ENCODE measurements at places on chromosomes 2 and 18.

DNA sequence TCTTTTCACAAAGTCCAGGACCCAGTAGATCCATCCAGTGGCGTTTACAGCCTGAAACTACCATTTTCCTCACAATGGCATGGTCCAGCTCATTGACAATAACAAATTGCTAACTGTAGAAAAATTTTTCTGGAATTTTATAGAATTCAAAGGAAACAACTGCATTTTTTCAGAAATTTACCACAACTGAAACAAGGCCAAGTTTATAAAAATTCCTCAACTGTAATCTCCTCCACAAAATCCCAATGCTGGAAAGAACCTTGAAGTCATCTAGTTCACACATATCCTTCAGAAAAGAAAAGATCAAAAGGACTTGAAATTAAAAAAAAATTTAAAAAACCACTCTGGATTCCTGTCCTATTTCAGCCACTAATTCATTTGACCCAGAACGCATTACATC lies 226.0 kb upstream of the CTAGE1 start:
- no peak for DNase-seq

DNA sequence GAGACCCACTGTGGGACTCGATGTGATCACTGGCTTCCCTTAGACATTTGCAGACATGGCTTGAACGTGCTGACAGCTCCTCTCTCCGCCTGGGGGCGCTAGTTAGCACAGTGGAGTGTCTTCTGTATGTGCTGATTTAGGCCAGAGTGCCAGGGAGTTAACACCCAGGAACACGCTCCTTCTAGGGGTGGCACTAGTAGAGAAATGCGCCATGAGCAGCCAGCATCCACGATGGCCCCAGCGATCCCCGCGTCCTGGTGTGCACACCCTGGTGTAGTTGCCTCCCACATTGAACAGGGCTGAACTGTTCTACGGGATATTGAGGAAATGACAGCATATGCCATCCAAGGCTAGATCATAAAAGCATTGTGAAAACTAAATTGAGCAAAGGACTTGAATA lies 11.4 kb upstream of the NMUR1 start:
- no peak for DNase-seq

- no peak for DNase-seq
Observed at GRCh38 chr2:29753671-29754444, 167.5 kb downstream of the ALK start.

- no peak for DNase-seq
Observed at GRCh38 chr2:191318037-191318728, 73.0 kb downstream of the MYO1B start.

DNA sequence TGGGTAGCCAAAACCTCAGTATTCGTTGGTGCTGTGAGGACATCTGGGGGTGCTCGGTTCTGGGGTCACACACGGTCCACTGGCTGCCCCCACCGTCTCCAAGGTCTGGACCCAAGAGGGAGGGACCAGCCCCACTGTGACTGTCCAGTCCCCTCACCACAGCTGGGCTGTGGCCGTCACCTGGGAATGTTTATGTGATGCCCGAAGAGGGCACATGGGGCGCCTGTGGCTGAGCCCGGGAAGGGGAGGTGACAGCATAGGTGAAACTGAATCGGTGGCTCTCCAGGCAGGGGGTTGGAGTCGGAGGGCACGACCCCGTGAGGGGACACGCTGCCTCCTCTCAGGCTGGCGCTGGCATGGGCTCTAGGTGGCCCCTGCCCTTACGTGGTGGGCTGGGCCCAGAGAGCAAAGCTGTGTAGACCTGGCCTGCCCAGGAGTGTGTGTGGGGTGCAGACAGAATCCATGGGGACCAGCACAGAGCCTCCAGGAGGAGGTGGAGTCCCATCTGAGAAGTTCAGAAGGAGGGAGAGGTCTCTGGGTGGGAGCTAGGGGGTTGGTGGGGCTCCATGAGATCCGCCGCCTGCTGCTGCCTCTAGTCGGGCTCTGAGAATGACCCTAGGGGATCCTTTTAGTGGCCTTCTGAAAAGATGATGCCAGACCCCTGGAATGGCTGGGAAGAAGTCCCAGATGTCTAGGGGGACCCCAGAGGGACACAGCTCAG lies 1.8 kb downstream of the BOK start:
- no peak for DNase-seq

GRCh38 chr2:32688541-32688940 lies 60.7 kb downstream of the TTC27 start:
- DNase-seq, result no peak

GRCh38 chr2:10964052-10964790 lies 52.5 kb downstream of the KCNF1 start:
- no peak for DNase-seq

GRCh38 chr2:129892360-129892759 lies 87.1 kb upstream of the RAB6C start:
- no peak for DNase-seq

GRCh38 chr18:47899107-47899840 lies 31.2 kb downstream of the SMAD2 start:
- no peak for DNase-seq

- DNase-seq, result no peak
Observed at GRCh38 chr2:236706288-236706687, 136.7 kb downstream of the ACKR3 start.

DNA sequence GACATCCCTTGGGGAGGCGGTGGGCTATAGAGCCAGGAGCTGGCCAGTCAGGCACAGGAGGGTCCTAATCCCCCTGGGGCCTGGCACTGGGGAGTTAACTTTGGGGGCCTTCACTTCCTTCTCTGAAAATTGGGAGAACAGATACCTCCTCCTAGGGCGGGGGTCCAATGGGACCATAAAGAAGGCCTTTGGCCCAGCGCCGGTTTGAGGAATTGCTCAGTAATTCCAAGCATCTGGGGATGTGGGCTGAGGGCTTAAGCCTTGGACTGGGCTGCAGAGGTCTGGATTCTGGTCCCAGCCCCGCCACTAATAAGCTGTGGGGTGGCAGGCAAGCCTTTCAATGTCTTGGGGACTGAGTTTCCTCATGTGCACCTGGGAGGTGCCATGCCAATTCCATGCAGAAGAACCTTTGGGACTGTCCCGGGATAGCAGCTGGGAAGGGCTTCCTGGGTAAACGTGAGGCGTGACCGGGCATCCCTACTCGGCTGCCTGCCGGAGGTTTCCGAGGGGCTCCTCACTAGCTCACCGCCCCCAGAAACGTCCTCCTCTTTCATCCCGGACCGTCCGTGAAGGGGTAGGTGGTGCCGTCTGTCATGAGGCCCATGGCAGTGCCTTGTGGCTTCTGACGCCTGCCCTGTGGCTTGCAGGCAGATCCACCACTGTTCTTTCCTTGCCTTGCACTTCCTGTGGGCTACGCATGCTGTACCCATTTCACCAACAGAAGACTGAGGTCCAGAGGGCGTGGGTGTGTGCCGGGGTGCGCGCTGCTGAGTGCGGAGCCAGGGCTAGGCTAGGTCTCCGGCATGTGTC lies 67.4 kb upstream of the HPCAL1 start:
- no peak for DNase-seq

GRCh38 chr2:29011418-29012060 lies 30.4 kb downstream of the TOGARAM2 start:
- peak; percentile 27 for DNase-seq

DNA sequence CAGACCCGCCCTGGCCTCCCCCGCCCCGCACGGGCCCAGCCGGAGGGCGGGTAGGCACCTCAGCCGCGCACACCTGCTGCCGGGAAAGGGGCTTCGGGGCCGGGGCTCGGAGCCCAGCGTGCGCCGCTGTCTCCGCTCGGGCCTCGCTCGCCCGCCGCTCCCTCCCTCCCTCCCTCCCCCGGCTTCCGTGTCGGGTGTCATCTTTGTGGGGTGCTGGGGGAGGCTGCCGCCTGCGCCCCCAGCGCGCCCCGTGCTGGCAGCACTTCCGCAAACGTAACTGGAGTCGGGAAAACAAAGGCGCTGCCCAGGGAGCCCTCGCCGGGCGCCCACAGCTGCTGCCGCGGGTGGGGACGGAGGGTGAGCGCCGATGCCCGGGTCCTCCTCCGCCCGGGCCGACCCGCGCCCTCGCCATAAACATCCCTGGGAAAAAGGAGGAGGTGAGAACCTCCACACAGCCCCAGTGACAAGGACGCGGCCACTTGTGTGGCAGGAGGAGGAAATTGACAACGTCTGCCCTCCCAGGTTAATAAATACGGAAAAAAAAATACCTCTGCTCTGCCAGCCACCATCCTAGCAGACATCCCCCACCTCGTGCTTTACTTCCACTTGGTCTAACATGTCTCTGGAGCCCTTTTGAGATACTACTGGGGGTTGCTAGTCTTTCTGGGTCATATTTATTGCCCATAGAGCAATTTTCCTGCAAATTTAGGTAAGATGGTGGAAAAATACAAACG lies 550 bp downstream of the MFSD6 start:
- peak; percentile 30 for DNase-seq

DNA sequence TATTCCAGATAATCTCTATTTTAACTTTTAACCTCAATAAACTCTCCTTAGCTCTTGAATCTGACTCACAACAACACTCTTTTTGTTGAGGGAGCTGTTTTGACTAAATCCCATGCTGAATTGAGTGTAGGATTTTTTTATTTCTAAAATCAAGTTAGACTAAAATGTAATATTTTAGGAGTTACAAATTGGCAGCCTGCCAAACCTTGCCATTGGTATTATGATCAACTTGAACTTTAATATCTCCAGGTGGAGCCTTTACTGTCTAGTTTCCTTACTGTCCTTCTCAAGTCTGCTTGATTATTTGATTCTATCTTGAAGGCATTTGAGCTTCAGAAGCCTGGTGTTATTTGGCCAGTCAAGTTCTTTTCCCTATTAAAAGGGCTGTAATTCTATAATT lies 8.7 kb downstream of the PIKFYVE start:
- no peak for DNase-seq

DNA sequence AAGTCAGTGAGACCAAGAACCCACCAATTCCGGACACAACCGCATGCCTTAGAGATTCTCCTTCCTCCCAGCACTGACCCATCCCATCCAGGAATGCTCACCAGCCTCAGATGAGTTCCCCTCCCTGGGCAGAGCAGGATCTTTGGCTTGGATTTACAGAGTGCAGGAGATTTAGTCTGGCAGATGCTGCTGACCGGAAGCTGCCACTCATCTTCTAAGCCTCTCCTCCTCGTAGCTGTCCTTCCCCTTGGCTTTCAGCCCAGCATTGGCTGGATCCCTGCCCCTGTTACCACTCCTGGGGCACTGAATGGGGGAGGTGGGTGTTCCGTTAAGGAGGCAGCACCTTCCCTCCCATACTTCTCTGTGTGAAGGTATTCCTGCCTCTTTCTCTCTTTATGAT lies 53.2 kb downstream of the VWA3B start:
- no peak for DNase-seq
